ENCODE measurements at places on chromosomes 2 and 18.

DNA sequence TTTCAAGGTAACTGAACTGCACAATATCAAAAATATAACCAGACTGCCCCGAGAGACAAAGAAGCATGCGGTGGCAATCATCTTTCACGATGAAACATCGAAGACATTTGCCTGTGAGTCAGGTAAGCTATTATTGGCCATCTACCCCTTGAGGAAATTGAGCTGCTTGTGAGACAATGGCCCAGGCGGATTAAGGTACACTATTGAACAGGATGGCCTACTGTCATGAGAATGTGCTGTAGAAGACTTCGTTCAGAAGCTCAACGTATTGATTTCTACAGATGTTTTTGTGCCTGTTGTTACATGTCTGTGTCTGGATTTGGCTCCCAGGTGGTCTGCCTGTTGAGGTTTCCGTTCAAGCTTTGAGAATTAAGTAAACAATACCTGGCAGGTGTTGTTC, 198.7 kb downstream of the DOK6 start:
- no peak for DNase-seq

DNA sequence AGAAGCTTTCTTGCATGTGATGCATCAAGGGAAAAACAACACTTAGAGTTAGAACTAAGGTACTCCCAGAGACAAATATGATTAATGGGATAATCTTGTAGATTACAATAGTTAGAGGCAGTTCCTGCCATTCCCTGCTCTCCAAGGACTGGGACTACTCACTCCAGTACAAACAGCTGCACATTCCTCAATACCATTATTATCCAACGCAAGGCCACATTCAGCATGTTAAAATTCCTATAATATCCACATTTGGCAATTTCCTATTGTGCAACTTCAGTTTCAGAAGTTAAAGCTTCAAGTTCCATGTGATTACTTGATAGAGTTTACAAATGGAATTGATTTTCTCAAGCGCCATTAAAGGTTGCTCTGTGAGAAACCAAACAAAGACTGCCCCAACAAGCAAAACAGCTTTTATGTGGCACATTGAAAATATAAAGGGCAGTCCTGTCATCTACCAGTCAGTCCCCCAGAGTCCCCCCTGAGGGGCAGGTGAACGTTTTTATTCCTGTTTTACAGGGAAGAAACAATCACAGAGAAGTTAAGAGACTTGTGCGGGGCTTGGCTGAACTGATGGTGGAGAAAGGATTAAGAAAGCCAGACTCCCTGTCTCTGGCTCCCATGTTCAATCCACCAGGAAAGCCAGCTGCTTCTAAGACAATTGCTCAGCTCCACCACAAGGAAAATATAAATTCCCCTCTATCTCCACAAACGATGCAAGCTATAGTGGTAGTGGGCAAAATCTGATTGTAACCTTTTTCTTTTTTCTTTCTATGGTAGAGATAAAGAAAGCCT, 72.6 kb downstream of the TXNL1 start:
- DNase-seq = no peak

DNA sequence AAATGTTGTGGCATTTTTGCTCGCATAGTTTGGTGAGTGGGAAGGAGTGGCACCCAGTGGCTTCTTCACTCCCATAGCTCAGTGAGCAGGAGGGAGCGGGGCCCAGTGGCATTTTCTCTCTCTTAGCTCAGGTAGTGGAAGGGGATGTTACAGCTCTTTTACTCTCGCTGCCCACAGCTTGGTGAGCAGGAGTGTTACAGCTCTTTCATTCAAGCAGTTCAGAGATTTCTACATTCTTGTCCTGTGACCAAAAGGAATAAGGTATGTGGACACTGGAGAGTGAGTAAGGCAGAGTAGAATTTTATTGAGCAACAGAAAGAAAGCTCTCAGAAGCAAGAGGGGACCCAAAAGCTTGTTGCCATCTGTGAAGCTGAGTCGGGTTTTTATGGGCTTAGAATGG, 192.4 kb downstream of the SPAG16 start:
- DNase-seq = no peak

GRCh38 chr2:143026411-143027054, 102.7 kb upstream of the ARHGAP15 start:
- DNase-seq = no peak

- DNase-seq = no peak
These were observed 14.4 kb upstream of the VRK2 start for GRCh38 chr2:58032016-58032763.

GRCh38 chr2:218257390-218257981, 3.3 kb upstream of the GPBAR1 start:
- no peak for DNase-seq

DNA sequence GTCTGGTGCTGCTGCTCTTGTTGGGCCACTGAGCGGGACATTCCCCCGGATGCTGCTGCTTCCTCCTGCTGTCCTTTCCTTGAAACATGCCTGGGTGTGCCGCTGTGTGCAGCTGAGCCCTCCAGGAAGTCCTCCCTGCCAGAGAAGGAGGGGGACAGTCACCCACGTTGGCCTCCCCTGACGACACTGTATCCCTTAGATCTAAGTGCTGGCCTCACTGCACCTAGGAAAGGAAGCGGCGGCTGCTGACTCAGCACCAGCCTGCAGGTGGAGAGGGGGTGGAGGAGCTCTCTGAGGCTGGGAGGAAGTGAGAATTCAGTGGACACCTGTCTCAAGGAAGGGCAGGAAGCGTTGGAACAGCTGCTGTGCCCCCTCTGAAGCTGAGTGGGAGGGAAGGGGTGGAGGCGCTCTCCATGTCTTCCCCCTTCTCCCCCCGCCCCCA, 239.8 kb downstream of the HAUS1 start:
- peak; percentile 25 for DNase-seq

DNA sequence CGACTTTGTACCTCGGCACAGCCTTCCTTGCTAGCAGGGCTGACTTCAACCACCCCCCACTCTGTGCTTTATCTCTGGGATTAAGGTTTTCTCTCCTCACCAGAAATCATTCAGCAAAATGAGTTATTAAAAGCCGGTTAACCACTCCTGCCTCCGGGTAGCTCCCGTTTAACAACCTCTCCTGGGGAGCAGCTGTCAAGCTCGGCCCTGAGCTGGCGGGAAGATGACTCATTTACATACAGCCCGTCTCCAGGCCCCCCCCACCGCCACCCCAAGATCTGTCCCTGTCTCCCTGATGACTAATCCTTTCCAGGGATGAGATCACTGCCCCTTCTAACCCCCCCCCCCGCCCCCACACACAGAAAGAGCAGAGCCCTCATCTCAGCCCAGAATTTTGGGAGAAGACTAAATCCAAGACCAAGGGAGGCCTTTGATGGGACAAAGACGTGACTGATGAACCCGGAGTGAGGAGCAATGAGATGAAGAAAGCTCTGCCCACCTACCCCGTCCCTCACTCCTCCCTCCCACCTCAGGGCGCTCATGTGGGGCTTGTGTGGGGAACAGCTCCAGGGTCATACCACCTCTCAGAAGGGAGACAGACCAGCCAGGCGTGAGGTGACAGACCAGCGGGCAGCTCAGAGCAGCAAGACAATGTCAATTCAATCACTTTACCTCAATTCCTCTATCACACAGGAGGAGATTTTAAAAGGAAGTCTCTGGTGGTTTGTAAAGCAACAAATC, 131.4 kb downstream of the MSH2 start:
- DNase-seq = no peak

DNA sequence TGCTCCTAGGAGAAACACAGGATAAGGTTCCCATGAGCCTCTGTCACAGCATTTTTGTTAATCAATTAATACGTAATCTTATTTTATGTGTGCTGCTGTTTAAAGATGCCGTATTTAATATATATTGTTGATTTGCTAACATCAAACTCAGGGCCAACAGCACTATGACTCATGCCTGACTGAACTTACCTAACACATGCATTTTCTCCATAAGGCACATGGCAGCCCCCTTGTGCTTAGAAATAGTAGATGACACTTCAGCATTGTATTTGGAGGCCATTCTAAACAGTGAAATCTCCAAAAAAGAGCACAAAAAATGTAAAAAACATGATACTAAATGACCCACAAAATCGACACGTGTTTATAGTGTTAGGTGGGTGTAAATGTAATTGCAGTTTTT, 314.8 kb downstream of the MYCN start:
- no peak for DNase-seq

DNA sequence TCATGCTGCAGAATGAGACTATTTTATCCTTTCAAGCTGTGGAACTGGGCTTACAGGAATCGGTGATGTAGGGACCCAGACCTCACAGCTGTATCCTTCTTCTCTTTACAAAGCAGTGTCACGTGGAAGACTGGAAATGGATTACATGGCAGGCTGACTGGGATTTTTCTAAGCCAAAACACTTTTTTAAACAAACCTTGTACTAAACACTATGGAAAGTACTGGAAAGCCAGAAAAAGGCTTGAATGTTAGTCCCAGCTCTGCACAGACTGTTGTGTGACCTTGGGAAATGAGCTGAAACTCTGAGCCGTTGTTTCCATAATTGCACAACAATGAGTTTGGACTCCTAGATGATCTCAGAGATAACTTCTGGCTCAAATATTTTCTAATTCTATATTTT, 7.6 kb upstream of the ADAM23 start:
- DNase-seq = no peak

DNA sequence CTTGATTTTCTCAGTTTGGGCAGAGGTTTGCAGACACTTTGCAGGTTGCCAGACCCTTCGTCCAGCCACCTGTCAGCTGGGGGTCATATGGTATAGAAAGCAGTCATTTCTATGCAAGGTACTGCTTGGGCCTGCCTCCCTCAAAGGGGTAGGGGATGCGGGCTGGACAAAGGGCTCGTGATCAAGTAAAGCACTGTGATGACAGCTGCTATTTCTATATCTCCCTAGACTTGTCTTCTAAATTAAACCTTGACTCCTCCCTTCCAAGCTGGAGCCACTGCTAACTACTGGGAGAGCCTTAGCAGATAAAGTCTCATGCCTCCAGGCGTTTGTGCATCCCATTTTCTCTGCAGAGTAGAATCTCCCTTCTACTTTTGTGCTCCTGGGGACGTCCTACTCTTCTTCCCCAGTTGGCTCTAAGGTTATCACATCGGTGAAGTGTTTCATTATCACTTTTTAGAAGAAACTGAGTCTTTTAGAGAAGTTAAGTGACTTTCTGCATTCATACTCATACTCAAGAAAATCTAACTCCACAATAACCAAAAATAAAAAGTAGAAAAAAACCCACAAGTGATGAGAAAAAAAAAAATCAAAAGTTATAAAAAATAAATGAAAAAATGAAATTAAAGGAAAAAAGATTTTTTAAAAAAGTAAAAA, 710 bp upstream of the XRCC5 start:
- no peak for DNase-seq

- no peak for DNase-seq
These were observed 139.4 kb upstream of the CELF4 start for GRCh38 chr18:37705016-37705415.

DNA sequence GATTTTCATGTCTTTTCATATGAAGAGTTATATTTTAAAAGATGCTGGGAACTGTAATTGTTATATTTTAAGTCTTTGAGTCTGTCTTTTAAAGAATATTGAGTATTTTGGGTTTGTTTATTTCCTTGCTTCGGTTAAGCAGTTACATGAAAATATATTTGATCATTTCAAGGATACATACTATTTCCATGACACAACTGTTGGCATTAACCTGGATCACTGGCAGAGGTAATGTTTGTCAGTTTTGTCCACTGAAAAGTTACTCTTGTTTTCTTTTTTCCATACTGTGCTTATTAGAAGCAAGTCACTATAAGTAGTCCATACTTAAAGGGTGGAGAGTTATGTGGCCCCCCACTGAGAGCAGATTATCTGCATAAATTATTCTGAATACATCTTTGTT, 1142.0 kb upstream of the TMEFF2 start:
- no peak for DNase-seq

GRCh38 chr18:78410094-78410786, 569.4 kb upstream of the SALL3 start:
- no peak for DNase-seq

GRCh38 chr2:236021499-236022057, 146.6 kb downstream of the GBX2 start:
- DNase-seq = no peak

DNA sequence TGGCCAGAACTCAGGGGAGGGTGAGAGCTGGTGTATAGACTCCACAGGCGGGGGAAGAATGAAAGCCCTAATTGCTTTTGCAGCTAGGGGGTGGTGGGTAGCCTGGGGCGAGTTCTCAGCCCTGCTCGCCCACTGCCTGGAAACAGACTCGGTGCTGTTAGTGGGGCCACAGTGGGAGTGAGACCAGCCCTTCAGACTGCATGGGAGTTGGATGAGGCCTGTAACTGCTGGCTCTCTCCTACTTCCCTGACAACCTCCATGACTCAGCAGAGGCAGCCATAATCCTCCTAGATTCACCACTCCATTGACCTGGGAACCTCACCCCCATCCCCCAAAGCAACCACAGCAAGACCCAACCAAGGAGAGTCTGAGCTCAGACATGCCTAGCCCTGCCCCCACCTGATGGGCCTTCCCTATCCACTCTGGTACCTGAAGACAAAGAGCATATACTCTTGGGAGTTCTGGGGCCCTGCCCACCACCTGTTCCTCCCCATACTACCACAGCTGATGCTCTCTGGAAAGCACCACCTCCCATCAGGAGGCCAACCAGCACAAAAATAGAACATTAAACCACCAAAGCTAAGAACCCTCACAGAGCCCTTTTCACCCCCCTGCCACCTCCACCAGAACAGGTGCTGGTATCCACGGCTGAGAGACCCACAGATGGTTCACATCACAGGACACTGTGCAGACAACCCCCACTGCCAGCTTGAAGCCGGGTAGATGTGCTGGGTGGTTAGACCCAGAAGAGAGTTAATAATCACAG, 226.3 kb downstream of the EIPR1 start:
- no peak for DNase-seq

DNA sequence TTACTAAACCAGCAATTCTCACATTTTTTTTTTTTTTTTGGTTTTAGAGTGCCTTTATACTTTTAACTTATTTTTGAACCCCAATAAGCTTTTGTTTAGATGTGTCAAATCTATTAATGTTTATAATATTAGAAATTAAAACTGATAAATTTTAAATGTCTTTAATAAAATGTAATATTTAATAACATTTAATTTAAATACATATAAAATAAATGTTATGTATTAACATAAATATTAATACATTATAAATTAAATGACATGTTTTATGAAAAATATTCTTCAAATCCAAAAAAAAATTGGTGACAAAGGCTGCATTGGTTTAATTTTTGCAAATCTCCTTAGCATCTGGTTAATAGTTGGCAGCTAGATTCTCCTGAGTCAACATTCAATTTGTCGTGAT, 163.7 kb downstream of the PRPF40A start:
- DNase-seq = no peak

DNA sequence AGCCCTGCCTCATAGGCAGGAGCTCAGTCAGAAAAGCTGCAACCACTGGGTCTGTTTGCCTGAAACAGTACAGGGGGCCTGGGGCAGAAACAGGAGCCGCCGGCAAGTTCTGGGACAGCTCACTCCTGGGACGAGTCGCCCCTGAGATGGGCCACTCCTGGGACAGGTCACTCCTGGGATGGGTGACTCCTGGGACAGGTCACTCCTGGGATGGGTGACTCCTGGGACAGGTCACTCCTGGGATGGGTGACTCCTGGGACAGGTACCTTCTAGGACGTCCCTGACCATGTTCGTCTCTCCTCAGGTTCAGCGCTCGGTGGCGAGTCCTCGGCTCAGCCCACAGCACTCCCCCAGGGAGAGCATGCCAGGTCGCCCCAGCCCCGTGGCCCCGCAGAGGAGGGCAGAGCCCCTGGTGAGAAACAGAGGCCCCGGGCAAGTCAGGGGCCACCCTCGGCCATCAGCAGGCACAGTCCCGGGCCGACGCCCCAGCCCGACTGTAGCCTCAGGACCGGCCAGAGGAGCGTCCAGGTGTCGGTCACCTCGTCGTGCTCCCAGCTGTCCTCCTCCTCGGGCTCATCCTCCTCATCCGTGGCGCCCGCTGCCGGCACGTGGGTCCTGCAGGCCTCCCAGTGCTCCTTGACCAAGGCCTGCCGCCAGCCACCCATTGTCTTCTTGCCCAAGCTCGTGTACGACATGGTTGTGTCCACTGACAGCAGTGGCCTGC, 51.8 kb downstream of the NTSR2 start:
- DNase-seq = no peak

All from NCI-H2029 treated with DMSO at 0.1 percent for 48 hours (cell line).